ENCODE measurements at places on chromosomes 7 and 10.

GRCh38 chr7:5514440-5515035 lies 90.9 kb upstream of the TNRC18 start:
- DNase-seq = no peak

GRCh38 chr7:115346685-115347084 lies 424.8 kb downstream of the MDFIC start:
- DNase-seq = no peak

DNA sequence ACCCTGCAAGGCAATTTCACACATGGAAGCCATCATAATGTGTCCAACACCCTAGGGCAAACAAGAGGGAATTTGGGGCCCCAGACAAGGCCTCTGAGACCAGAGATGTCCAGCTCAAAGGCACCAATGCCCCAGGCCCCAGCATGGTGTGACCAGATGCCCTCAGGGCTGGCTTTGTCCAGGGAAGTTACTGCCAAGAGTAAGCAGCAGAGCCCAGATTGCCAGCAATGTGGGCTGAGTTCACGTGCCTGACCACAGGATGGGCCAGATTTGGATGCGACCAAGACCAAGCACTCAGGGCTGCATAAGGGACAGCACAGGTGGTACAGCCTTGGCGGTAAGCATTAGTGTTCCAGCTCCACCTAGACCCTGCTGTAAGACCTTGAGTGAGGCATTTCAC lies 12.7 kb downstream of the MYOF start:
- DNase-seq = no peak

GRCh38 chr7:40437498-40437897 lies 302.7 kb downstream of the SUGCT start:
- DNase-seq = no peak

- no peak for DNase-seq
These were observed 894.0 kb upstream of the ZNF722 start for GRCh38 chr7:63104666-63105065.

DNA sequence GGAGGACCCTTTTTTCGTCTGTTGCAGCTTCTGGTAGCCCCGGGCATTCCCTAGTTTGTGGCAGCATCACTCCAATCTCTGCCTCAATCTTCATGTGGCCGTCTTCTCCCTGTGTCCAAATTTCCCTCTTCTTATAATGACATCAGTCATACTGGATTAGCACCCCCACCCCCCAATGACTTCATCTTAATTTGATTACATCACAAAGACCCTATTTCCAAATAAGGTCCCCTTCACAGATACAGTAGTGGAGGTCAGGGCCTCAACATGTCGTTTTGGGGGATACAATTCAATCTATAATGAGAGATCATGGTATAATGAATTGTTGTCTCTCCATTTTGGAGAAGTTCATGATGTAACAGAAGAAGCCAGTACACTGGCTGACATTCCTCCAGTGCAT lies 28.1 kb upstream of the EZH2 start:
- no peak for DNase-seq

- no peak for DNase-seq
These were observed 469.6 kb upstream of the LRRN3 start for GRCh38 chr7:110621289-110621688.

Measured in CD4-positive, alpha-beta T cell treated with Interleukin-17A for 4 hours (primary cell).